Chondrocyte (in vitro differentiated cells): ENCODE measurements at places on chromosomes 5 and 9. TPM values are rescaled to one million over a fixed set of nuclear protein-coding genes. Genes with fewer than 3 reads are reported as not detected.

GRCh38 chr9:130219661-130220096, 45.9 kb upstream of the HMCN2 start:
- H3K27me3 ChIP-seq: no peaks in the 10 kb centered on the region
- peaks cover 4% of the 10 kb centered on the region for H3K36me3 ChIP-seq
- peaks cover 19% of the 10 kb centered on the region for H3K4me1 ChIP-seq
- no peak overlapping the region for H3K27ac ChIP-seq
- DNase-seq: no peak

- H3K4me1 ChIP-seq: no peaks in the 10 kb centered on the region
- no peak for DNase-seq
- no peak overlapping the region for H3K27ac ChIP-seq
- H3K36me3 ChIP-seq: no peaks in the 10 kb centered on the region
- H3K27me3 ChIP-seq: peaks cover 7% of the 10 kb centered on the region
Observed at GRCh38 chr9:118455259-118455658, 751.1 kb downstream of the TLR4 start.

DNA sequence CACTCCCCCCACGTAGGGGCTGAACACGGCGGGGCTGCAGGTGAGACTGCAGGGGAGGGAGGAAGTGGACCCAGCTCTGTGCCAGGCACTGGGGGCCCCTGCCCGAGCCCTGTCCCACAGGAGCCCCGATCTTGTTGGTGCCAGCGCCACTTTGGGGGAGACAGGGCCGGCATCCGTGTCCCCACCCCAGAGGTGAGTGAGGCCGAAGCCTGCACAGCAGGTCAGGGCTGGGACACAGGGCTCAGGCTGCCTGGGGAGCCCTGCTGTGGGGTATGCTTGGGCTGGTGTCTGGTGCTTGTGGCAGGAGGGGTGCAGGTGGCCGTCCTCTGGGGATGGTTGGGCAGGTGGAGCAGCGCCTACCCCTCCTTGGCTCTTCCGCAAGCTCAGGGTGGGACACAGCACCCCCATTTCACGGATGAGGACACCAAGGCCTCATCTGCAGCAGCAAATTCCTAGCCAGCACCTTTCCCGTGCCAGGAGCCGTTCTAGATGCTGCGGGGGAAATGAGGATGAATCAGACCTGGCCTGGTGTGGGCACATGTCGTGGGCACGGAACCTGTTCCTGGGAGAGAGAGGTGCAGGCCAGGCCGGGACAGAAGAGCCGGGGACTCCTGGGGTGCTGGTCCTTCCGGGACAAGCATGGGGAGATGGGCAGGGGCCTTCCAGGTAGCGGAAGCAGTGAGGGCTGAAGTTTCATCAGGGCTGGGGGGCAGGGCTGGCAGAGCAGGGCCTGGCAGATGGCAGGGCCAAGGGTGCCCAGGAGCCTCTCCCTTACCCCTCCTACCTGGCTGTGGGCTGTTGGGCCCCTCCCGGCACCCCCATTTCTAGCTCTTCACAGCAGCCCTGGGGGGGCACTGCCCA, 35.2 kb downstream of the KCNT1 start:
- H3K4me3 ChIP-seq: no peak overlapping the region
- no peak overlapping the region for H3K27ac ChIP-seq
- H3K36me3 ChIP-seq: no peaks in the 10 kb centered on the region

- no peak overlapping the region for H3K4me3 ChIP-seq
- DNase-seq: no peak
- peak overlapping the region; percentile 49 for H3K27ac ChIP-seq
- H3K4me1 ChIP-seq: peaks cover 43% of the 10 kb centered on the region
- H3K36me3 ChIP-seq: peaks cover 22% of the 10 kb centered on the region
Observed at GRCh38 chr5:73501406-73501805, 3.2 kb downstream of the BTF3 start.

- no peaks in the 10 kb centered on the region for H3K4me1 ChIP-seq
- no peak overlapping the region for H3K27ac ChIP-seq
- no peak overlapping the region for H3K4me3 ChIP-seq
- no peaks in the 10 kb centered on the region for H3K36me3 ChIP-seq
- DNase-seq: no peak
Observed at GRCh38 chr9:137975527-137975913, 97.9 kb downstream of the CACNA1B start.

Gene INSL6
- not detected in 3 replicates for total RNA-seq

- no peak overlapping the region for H3K4me3 ChIP-seq
- no peak for DNase-seq
- H3K36me3 ChIP-seq: no peaks in the 10 kb centered on the region
- H3K27ac ChIP-seq: peak overlapping the region; percentile 95
- H3K4me1 ChIP-seq: peaks cover 30% of the 10 kb centered on the region
- H3K27me3 ChIP-seq: peaks cover 9% of the 10 kb centered on the region
Observed at GRCh38 chr9:133133681-133134387, 12.8 kb upstream of the RALGDS start.

Gene OLFM1
- total RNA-seq: 1.2 to 4.2 TPM (median 2.8 TPM) in 3 replicates

Gene SLC34A1
- total RNA-seq: not detected in 3 replicates

Gene CERCAM
- 217 to 282 TPM (median 280 TPM) in 3 replicates for total RNA-seq

Gene HEMGN
- not detected in 3 replicates for total RNA-seq

DNA sequence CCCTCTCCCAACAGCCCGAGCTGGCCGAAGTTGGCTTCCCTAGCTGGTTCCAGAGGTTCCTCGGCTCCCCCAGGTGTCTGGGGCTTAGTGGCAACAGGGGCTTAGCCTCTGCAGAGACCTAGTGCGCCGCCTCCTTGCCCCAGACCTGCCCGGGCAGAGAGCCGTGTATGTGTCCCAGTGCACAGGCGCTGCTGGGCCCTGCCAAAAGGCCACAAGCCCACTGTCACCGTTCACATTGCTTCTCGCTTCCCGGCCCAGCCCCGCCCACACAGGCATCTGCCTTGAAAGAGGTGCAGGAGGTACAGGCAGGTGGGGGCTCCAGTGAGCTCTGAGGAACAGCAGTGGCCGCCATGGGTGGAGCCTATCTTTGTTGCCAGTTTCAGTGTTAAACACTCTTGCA, 2.5 kb upstream of the CACFD1 start:
- H3K36me3 ChIP-seq: no peaks in the 10 kb centered on the region
- no peak for DNase-seq
- peaks cover 15% of the 10 kb centered on the region for H3K4me1 ChIP-seq
